Smooth muscle cell of trachea (primary cell): ENCODE measurements at places on chromosomes 5 and 9. TPM values are rescaled to one million over a fixed set of nuclear protein-coding genes. Genes with fewer than 3 reads are reported as not detected.

CXXC5 gene
- 57.9 and 140 TPM in 2 replicates for total RNA-seq

GNG10 gene
- 71.8 and 150 TPM in 2 replicates for total RNA-seq

HBEGF gene
- total RNA-seq = 0.73 and 1.7 TPM in 2 replicates

SH2D3C gene
- 0.29 TPM in 1 of 2 replicates, not detected in the other for total RNA-seq

EFNA5 gene
- total RNA-seq = 3.8 and 5.8 TPM in 2 replicates

OR4F3 gene
- 0.29 and 0.33 TPM in 2 replicates for total RNA-seq

PSD2 gene
- 0.17 TPM in 1 of 2 replicates, not detected in the other for total RNA-seq

CFAP77 gene
- total RNA-seq = not detected in 2 replicates

KIF20A gene
- total RNA-seq = 12.2 and 108 TPM in 2 replicates

PCDHGC4 gene
- 4.5 and 6.0 TPM in 2 replicates for total RNA-seq

NDFIP1 gene
- total RNA-seq = 107 and 127 TPM in 2 replicates
